ENCODE measurements at places on chromosomes 16 and 17.

DNA sequence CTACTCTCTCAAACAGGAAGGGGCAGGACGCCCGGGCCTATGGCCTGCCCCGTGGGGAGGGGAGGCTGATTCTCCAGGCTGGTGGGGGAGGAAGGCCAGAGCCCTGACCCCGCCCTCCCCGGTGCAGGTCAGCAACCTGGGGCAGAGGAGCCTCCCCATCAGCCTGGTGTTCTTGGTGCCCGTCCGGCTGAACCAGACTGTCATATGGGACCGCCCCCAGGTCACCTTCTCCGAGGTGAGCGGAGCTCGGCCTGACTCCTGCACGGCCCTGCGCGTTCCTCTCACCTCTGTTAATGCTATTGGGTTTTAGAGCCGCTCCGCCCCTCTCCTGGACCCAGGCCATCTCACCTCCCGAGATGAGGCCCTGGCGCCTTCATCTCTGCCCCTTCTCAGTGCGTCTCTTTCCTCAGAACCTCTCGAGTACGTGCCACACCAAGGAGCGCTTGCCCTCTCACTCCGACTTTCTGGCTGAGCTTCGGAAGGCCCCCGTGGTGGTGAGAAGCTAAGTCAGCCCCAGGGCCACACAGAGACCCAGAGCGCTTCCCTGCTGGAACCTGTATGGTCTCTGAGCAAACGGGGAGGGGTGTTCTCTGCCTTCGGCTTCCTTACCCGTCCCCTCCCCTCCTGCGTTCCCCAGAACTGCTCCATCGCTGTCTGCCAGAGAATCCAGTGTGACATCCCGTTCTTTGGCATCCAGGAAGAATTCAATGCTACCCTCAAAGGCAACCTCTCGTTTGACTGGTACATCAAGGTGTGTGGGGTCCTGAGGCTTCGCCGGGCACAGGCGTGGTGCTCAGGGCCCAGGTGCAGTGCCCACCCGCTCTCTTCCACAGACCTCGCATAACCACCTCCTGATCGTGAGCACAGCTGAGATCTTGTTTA, 25.1 kb upstream of the ITGAX start:
- H3K4me3 ChIP-seq = peak overlapping the region; percentile 2
- no peak for DNase-seq
- peaks cover 43% of the 10 kb centered on the region for H3K27me3 ChIP-seq
- no peaks in the 10 kb centered on the region for H3K4me1 ChIP-seq
- no peak overlapping the region for H3K27ac ChIP-seq

DNA sequence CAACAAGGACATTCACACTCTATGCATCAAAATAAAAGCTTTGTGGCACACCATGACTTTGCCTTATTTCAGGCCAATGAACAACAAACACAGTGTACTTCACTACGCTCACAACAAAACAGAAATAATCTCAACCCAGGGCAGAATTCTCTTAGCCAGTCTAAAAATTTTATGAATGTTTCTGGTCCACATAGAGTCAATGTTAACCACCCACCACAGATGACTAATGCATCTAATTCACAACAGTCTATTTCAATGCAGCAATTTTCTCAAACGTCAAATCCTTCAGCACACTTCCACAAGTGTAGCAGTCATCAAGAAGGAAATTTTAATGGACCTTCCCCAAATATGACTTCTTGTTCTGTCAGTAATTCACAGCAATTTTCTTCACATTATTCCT, 101.7 kb downstream of the CHD9 start:
- H3K4me1 ChIP-seq = no peaks in the 10 kb centered on the region
- no peak overlapping the region for H3K4me3 ChIP-seq
- DNase-seq = no peak
- H3K36me3 ChIP-seq = peaks cover 8% of the 10 kb centered on the region
- no peak overlapping the region for H3K27ac ChIP-seq

DNA sequence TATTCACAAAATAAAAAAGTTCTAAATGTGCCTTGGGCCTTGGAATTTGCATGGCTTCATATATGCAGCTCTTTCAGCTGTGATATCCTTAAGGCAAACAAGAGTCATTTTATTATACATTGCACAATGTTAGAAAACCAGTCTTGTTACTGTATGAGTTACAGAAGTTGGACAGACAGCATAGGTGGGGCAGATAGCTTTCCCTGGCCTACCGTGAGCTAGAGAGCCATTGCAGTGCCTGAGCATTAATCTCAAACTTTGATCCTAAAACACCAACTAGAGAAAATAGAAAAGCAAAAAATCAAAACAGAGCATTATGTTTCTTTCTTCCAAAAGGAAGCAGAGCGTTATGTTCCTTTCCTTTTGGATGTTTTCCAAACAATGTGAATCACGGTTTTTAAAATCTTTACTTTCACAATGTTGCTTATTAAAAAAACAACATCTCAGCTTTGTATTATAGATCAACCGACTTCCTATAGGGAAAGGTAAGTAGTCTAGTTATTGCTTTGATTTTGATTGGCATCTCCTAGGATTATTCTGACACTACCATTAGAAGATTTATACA, 32.2 kb downstream of the ARHGAP44 start:
- H3K27ac ChIP-seq = peak overlapping the region; percentile 27
- no peak for DNase-seq
- no peaks in the 10 kb centered on the region for H3K27me3 ChIP-seq
- H3K4me3 ChIP-seq = no peak overlapping the region
- no peaks in the 10 kb centered on the region for H3K36me3 ChIP-seq

GRCh38 chr17:50775926-50776325, 8.6 kb upstream of the ANKRD40CL start:
- H3K27ac ChIP-seq = no peak overlapping the region
- no peak for DNase-seq
- H3K4me3 ChIP-seq = no peak overlapping the region
- no peaks in the 10 kb centered on the region for H3K36me3 ChIP-seq
